ENCODE measurements at places on chromosomes 12 and 14.

DNA sequence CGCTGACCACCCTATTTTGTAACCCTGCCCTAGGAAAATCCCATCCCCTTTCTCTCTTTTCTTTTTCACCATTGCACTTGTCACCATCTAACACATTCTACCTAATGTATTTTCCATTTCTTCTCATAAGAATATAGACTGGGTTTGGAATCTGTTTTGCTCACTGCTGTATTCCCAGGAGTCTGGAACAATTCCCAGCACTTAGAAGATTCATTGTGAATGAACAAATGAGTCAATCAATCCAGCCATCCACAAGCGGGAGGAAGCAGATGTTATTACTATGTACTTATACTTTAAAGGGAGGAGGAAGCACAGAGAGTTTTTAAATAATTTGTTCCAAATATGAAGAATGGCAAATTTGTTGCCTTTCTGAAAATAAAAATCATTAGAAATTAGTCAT, 142.1 kb downstream of the KIF21A start:
- DNase-seq, result no peak

GRCh38 chr12:113978080-113978479, 12.0 kb upstream of the RBM19 start:
- no peak for DNase-seq

- no peak for DNase-seq
Measured at GRCh38 chr12:75694534-75695268, 183.3 kb upstream of the KRR1 start.

DNA sequence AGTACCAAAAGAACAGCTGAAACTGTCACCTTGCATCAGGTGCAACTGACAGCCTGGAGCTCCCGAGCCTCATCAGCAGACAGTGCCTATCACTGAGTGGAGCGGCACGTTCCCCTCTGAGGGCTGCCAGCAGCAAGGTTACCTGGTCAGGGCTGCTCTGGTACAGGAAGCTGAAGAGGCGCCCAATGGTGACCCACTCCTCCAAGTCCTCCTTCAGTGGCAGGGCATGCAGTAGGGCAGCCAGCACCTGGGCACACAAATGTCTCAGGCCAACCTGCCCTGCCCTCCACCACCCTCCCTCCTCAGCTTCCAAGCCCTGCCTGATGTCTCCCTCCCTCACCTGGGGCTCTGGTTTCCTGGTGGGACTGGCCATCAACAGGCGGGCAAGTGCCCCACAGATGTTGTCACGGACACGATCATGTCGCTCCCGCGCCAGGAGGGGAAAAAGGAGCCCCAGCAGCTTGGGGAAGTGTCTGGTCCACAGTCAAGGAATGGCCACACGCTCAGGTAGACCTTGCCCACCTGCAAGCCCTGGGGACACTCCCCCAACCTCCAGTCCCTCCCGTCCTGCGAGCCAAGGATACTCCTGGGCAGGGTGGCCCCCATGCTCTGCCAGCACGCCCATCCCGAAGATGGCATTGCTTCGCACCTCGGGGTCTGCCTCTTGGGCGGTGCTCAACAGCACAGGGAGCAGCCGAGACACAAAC, 7.1 kb downstream of the IPO4 start:
- no peak for DNase-seq

GRCh38 chr14:75295061-75295461, 16.4 kb downstream of the FOS start:
- DNase-seq, result no peak

DNA sequence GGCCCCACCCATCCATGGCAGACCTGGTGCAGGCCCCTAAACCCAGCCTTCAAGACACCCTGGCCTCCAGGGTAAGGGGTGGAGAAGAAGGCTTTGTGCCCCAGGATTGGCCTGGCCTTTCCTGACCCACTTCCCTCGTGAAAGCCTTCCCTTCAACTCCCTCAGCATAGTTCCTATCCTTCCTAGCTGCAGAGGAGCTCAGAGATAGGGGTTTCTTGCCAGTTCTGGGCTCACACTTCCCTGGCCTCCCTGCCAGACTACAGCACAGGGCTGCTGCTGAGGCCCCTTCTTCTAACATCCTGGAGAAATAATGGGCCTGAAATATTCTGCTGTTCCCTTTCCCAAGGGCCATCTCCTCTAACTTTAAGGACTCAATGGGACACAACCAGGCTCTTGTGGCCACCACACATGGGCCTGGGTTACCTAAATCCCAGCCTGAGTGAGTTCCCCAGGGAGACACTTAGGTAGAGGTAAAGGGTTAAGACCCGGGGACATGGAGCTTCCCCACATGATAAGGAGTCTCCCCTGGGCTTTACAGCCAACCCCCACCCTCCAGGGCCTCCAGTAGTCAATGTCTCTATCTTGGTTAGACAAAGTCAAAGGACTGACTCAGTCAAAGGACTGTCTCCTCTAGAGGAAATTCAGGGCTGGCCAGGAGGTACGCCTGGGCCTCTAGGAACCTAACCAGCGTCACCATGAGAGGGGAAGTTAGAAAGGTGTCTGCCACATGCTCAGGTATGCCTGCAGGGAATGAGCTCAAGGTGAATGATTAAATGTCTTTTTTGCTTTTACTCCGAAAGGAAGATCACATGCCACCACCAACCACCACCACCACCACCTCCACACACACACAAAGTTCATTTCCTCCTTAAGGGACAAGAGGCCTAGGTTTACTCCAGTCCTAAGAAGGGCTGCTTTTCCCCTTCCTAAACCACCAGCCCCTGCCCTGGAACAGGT, 7.1 kb downstream of the ZFP36L1 start:
- no peak for DNase-seq

DNA sequence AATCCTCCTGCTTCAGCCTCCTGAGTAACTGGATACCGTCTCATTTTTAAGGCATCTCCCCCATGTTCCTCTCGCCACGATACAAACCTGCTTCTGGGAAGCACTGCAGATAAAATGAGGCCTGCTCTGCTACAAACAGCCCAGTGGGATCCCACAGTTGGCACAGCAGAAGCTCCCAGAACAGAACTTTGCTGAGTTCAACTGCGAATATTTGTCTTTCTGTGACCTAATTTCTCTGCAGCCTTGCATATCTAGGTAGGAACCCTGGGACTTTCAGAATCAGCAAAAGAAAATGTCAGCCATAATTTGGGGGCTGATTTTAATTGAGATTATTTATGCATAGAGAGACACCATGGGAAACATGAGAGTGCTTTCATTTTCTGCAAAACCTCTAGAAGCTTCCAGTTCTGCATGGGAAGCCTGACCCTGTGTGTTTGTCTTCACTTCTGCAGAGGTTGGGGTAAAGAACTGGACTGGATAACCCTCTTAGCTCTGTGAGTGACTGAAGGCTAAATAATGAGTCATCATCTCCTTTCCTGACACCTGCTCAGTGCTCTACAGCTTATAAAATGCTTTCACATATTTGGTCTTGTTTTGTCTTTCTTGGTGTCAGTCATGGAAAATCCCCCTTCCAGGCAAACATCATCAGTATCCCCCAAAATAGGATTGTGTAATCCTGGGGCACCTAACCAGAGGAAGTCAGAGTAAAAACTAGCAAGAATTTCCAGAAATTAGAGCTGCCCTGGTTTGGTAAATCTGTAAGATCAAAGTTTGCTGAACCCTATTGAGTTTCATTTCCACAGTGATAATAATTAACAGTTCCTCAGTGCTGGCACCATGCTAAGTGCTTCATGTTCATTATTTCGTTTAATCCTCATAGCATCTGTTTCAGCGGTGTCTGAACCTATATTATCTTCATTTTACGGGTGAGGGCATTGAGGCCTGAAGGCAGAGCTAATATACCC, 185.8 kb downstream of the SLC15A4 start:
- DNase-seq, result no peak

GRCh38 chr12:122918827-122919226, 22.9 kb upstream of the VPS37B start:
- no peak for DNase-seq

GRCh38 chr14:67416810-67417209, 4.8 kb upstream of the PLEK2 start:
- DNase-seq, result no peak

- no peak for DNase-seq
Measured at GRCh38 chr12:39902821-39903220, 203.1 kb downstream of the SLC2A13 start.

GRCh38 chr14:100221533-100222223, 17.3 kb upstream of the YY1 start:
- DNase-seq, result no peak

DNA sequence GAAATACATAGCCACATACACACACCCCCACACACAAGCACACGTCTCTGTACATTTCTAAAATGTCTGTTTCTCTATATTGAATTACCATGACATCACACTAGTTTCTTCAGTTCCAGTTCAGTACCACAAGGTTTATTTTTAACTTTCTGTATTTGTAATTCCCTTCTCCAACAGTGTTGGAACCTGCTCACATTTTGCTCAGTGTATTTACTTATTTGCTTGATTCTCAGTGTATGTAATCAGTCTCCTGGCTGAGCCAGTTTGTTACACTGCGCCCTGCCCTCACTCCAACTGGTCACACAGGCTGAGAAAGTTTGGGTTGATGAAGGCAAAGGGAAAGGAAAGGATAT, 67.1 kb downstream of the MON2 start:
- DNase-seq, result no peak

GRCh38 chr12:49941556-49942511, 8.7 kb upstream of the AQP2 start:
- no peak for DNase-seq

DNA sequence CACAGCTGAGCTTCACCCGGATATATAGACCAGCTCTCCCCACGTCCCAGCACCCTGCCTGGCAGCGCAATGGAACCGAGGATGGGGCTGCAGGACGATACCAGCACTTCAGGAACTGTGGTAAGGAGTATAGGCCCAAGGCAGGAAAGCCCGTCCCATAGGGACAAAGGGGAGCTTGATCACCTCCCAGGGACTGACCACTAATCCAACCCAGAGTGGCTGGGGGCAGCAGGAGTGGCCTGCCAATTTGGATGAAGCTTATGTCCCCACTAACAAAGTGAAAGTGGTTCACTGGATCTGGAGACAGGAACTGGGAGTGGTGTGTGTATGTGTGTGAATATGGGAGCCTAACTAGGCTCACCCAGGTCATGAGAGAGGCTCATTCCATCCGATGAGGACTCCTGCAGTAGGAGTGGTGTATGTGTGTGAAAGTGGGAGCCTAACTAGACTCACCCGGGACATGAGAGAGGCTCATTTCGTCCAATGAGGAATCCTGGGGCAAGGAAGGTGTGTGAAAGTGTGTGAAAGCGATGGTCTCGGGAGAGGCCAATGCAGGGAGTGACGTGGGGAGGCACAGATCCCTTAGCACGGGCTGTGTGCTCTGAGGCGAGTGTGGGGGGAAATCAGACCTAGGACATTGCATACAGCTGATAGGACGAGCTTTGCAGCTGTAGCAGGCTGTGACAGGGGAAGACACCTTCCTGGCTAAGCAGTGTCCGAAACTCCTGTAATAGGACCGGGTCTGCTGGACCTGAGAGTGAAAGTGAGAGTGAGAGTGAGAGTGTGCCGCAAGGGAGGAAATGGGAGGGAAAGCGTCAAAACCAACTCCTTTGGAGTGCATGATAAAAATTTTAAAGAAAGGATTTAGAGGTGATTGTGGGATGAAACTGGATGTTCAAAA, 25.7 kb downstream of the KLRK1 start:
- DNase-seq, result no peak

DNA sequence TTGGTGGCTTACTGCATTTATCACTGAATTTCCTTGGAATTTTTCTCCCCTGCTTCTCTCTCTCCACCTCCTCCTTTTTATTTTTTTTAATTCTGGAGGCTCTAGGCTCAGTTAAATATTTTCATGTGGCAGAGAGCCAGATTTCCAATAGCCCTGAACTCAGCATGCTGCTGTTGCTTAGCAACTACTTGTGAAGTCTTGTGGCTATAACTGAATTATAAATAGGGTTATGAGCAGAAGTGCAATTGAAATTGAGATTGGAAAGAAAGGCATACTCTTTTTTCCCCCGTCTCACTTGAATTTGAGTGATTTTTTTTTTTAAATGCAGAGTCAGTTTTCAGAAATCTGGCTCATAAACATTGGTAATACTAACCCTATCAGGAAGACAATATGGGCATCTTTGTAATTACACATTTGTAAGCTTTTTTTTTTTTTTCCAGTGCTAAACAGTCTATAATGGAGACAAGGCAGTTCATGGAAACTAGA, 38.3 kb downstream of the ATF7IP start:
- peak; percentile 56 for DNase-seq

DNA sequence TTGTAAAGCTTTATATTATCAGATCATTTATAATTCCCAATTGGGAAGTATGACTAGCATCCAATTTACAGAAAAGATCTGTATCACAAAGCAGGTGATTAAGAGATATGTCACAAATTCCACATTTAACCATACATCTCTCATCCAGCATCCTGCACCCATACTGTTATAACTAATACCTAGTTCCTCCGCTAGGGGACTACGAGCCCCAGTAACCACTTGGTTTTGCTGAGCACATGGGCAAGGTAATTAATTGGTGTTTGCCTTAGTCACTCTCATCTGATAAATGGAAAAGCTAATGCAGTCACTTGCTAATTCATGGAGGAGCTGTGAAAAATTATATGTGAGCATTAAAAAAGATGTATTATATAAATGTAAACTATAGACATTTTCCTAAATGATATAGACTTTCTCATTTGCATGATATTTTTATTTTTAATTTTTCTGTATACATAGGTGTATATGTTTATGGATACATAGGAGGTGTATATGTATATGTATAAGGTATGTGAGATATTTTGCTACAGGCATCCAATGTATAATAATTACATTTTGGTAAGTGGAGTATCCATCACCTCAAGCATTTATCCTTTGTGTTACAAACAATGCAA, 1031.8 kb downstream of the GALC start:
- no peak for DNase-seq

GRCh38 chr12:3464561-3464960, 26.4 kb upstream of the PRMT8 start:
- DNase-seq, result no peak

DNA sequence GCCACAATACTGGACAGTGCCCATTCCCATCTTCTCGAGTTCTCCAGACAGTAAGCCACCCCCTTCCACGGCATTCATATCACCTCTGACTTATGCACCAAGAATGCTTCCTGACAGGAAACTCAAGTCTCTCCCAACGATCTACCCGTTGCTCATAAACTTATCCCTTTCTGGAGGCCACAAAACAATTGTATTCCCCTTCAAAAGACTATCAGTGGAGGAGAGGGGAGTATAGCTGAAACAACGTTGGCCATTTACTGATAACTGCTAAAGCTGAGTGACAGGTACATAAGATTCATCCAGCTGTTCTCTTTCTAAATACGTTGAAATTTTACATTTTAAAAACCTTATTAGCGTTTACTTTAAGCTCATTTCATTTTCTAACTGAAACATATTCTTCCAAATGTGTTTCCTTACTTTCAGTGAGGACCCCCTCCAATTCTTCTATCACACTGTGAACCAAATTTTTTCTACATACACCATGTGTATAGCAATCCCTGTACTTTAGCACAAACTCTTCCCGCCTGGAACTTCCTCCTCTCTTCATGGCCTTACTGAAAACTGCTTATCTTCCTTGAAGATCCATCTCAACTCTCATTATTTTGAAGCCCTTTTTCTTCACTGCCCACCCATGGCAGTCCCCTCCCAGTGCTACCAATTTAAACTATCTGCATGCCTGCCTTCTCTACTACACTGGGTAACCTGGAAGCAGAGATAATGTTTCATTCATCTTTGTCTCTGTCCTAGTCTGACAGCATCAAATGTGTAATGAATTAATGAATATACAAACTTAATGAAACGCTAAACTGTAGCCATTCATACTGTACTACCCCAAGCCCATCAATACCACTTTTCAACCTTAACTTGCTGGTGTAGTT, 28.8 kb downstream of the ATXN2 start:
- peak; percentile 50 for DNase-seq

GRCh38 chr14:78173346-78174035, 3.3 kb downstream of the NRXN3 start:
- no peak for DNase-seq

Data from GM04503 (cell line).